Posterior cingulate gyrus (tissue), 11 donors: ENCODE measurements at places on chromosomes 4 and X.

- DNase-seq = no peak
Measured at GRCh38 chr4:24850674-24851073, 55.3 kb downstream of the SOD3 start.

- DNase-seq = no peak
Measured at GRCh38 chrX:123803331-123803983, 56.4 kb upstream of the XIAP start.

DNA sequence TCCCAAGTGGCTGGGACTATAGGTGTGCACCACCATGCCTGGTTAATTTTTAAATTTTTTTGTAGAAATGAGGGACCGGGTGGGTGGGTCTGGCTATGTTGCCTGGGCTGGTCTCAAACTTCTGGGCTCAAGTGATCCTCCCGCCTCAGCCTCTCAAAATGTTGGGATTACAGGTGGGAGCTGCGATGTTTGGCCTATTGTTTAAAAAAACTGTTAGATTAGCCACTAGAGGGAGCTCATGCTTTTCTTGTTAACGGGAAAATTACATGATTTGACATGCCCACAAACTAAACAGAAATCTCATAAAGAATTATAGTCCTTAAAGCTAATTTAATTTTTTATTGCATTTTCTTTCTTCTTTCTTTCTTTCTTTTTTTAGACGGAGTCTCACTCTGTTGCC, 5.0 kb upstream of the SDAD1 start:
- DNase-seq = no peak

GRCh38 chr4:4514786-4515185, 27.1 kb downstream of the STX18 start:
- DNase-seq = no peak

DNA sequence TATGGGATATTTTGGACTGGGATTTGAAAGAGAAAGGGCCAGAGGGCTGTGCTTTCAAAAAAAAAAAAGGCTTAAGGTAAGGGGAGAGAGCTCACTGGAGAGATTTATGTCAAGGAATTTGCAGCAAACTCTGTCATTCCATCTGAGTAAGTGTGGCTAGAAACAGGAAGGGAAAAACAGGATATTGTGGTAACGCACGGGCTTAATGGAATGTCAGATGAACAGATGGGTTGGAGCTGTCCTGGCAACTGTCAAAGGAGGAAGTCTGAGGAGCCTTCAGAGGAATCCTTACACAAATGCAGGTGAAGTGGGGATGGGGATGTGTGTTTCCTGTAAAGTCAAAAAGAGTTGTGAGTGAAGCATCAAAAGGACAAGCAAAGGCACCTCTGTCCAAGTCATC, 15.1 kb upstream of the NKX3-2 start:
- no peak for DNase-seq

GRCh38 chr4:38034986-38035882, 75.0 kb downstream of the PTTG2 start:
- DNase-seq = no peak

- DNase-seq = peak; percentile 55
Measured at GRCh38 chr4:8905226-8905772, 33.7 kb upstream of the HMX1 start.

DNA sequence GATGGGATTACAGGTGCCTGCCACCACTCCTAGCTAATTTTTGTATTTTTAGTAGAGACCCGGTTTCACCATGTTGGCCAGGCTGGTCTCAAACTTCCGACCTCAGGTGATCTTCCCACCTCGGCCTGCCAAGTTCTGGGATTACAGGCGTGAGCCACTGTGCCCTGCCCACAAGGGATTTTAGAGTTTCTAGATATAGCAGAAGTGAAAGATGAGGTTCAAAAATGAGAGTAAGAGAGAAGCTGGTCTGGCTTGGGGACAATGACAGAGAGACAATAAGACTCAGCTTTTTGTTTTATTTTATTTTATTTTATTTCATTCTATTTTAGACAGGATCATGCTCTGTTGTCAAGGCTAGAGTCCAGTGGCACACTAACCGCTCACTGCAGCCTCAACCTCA, 30.6 kb downstream of the TRIM61 start:
- DNase-seq = no peak

DNA sequence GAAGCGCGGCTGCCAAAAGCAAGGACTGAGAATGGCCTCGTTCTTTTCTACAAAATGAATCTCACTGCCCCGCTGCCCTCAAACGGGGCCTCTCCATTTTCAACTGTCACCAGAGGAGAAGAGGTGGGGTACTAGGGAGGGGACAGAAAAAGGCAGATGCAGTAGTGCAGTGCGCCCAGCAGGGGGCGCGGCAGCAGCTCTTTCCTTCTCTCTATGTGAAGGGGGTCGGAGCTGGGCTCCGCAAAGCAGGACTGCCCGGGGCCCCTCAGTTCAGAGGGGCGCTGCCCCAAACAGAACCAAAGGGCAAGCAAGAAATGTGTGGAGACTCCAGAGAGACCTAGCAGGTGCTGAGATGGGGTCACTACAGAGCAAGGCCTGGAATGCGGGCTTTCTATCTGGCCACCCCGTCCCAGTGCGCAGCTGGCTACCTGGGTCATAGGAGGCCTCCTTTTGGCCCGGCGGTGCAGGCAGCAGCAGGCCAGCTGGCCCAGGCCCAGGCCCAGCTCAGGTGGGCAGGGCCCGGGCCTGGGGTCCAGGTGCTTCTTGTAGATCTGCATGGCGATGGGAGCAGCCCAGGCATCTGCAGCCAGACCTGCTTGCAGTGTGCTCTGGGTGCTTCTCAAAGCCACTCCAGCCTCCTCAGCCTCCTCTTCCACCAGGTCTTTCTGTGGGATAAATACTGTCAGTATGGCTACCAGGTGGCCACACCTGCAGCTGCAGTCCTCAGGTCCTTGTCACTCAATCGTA, 5.9 kb downstream of the IRAK1 start:
- peak; percentile 41 for DNase-seq

GRCh38 chrX:136879001-136879687, 1.4 kb downstream of the RBMX start:
- DNase-seq = no peak

DNA sequence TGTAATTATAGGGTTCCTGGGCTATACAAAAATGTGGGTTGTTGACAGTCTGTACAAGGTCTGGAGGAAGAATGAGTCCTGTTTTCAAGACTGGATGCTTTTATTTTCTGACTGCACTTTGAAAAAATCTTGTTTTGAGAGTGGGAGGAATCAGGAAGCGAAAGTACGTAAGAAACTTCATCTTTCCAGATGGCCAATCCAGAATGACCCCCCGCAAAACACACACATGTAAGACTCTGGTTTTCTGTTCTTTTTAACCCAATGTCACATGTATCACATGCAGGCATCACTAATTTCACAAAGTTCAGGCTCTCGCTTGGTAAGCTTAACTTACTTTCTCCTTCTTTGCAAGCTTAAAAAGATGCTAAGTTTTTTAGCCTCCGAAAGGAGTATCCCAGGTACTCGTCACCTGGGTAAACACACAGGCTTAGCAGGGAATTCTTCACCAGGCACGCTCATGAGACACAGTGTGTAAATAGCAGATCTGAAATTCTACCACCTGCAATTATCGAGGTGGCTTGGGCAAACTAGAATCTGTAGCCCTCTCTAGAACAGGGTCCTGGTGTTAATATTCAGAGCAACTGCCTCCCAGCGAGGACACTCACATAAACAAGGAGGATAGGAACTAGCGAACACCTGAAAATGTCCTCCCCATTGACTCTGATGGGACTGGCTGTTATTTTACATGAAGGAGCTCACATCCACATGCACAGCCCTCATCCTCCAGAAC, 90.7 kb downstream of the NSUN7 start:
- DNase-seq = no peak

GRCh38 chr4:183348706-183349659, 26.8 kb upstream of the CLDN24 start:
- peak; percentile 35 for DNase-seq

- peak; percentile 38 for DNase-seq
Measured at GRCh38 chr4:113684534-113685091, 76.9 kb downstream of the CAMK2D start.

DNA sequence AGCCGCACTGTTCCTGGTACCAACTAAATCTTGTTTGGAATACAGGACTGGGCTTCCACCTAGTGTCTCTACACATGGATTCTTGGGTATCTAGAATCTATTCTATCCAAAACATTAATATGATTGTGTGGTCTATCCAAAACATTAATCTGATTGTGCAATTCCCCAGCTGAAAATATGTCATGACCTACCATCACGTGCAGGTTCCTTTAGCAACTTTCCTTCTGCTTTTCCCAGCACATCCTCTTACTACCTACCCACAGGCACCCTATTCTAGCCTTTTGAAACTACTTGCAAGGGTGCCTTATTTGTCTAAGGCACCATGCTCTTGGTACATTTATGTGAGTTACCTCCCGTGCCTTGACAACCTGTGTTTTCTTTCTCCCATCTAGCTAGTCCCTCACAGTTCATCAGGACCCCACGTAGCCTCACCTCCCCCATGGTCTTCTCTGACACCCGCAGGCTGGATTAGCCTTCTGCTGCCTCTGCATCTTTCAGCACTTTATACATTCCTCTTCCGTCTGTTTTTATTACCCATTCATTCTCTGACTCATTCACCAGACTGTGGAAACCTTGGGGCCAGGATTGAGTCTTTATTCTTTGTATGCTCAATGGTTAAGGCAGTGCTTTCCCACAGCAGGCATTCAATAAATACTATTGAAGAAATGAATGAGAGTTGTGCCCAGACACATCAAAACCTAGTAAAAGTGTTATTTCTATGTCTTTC, 88.8 kb upstream of the FAM9B start:
- no peak for DNase-seq

DNA sequence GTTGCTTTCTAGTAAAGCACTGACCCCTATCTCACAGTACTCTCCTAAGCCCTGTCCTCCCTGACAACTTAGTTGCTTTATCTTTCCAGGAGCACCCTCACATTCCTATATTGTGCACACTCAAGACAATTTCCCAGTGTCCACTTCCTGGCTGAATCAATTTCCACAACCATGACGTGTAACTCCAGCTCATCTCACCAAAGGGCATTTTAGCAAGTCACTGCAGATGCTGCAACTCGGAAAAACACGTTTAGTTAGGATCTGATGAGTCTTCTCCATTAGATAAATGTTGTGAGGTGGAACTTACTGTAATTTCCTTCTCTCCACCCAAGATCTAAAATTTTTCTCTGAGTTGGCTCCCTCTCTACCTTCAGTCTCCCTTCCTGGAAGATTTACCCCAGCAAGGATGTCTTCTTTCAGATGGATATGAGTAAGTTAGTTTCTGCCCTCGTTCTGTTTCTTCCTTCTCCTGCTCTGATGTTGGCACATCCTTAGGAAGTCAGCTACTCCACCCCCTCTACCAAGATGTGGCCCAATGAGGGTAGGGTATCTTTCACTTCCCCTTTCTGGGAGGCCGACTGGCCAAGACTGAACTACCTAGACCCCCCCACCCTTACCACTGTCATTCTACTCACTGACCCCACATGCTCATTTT, 28.8 kb upstream of the IL13RA1 start:
- DNase-seq = no peak

DNA sequence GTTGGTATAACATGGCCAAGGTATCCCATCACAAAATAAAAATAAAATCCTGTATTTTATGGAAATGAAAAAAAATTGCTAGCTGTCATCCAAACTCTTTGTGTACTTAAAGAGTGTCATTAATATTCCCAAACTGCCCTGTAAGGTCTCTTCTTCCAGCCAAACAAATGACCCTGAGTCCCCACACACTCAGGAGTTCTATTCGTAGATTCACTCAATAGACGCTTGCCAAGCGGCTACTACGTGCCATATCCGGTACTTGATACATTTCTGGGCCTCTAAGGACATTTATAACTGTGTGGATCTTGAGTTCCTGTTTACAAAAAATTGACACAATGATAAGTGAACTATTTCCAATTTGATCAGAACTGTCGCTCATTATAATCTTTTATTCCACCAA, 245.1 kb downstream of the SCFD2 start:
- no peak for DNase-seq

GRCh38 chr4:92104506-92104905, 199.3 kb upstream of the GRID2 start:
- no peak for DNase-seq

- no peak for DNase-seq
Measured at GRCh38 chr4:150136036-150136435, 57.8 kb downstream of the DCLK2 start.

DNA sequence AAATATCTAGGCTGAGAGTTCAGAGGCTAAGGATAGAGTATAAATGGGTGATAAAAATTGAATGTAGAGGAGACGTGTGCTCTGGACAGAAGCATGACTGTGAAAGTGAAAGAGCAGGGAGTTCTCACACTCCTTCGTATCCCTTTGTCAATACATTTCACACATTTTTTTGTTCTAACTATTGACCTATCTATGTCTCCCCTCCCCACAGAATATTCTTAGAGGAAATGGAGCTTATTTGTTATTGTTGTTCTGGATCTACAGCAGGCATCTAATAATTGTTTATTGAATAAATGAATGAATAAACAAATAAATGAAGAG, 57.6 kb downstream of the ENPEP start:
- DNase-seq = no peak

DNA sequence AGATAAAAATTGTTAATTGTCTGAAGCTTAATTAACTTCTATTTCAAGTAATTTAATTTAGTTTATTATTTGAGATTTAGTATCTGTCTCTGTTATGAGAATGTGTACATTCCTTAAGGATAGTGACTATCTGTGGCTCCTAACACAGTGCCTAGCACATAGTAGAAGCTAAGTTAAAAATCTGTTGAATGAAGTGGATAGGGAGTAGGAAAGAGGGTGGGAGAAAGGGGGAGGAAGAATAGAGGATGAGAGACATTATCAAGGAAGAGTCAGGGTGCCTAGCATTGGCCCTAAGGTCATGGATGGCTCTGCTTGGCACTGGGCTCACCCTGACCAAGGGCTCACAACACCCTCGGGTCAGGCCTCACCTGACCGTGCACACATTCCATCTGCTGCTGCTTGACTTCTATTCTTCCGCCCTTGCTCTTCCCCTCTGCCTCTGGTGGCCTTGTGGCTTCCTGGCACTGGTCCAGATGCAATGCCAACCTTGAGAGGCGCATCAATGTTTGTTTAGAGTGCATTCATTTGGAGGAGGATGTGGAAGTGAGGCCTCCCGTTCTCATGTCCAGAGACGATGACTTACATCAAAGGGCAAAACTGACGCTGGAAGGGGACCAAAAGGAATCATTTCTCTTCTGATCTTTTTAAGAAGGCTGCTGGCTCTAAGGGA, 42.3 kb downstream of the TRIM2 start:
- no peak for DNase-seq

GRCh38 chr4:90670183-90670582, 543.0 kb downstream of the CCSER1 start:
- no peak for DNase-seq

- DNase-seq = no peak
Measured at GRCh38 chrX:14084466-14084865, 54.8 kb upstream of the GEMIN8 start.

GRCh38 chr4:8652181-8653078, 59.9 kb downstream of the CPZ start:
- DNase-seq = no peak
